ENCODE measurements at places on chromosomes 6 and 20.

DNA sequence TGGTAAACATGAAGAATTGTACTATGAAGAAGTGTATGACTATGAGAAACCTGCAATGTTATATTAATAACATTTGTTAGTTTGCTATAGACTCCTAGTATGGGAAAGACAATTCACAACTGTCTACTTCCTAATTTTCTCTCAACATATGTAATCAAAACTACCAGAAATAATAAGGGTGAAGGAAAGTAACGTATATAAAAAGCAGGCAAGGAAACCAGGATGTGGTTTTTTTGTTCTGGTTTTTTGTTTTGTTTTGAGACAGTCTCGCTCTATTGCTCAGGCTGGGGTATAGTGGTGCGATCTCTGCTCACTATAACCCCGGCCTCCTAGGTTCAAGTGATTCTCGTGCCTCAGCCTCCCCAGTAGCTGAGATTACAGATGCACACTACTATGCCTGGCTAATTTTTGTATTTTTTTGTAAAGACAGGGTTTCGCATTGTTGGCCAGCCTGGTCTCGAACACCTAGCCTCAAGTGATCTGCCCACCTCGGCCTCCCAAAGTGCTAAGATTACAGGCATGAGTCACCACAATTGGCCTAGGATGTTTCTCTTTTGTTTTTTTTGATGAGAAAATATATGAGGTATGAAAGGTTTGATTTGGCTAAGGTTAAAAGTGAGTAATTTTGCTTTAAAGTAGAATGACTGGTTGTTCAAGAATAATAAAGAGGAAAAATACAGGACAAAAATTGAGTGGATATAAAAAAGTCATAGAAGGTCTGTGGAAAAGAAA is 83.1 kb downstream of the PTCHD4 start:
- no peak for DNase-seq

- no peak for DNase-seq
These were observed 42.7 kb downstream of the ADGRF5 start for GRCh38 chr6:46879003-46879402.

- DNase-seq = no peak
These were observed 38.3 kb downstream of the SIRPA start for GRCh38 chr20:1933465-1933870.

DNA sequence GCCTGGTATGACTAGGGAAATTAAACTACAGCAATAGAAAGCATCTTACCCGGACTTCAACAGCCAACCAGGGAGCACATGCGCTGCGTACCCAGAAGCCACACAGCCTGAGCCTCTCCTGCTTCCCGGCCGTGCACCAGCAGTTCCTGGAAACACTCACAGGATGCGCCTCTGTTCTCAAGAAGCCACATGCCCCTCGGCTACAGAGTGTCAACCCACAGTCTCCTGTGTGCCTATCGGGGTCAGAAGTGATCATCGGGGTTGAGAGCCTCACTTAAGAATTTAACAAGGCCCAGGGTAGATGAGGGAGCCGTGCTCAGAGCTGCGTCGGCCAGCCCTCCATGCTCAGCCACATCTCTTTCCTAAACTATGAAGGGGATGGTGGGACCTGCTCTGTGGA is 147.2 kb upstream of the GGTLC1 start:
- DNase-seq = no peak

DNA sequence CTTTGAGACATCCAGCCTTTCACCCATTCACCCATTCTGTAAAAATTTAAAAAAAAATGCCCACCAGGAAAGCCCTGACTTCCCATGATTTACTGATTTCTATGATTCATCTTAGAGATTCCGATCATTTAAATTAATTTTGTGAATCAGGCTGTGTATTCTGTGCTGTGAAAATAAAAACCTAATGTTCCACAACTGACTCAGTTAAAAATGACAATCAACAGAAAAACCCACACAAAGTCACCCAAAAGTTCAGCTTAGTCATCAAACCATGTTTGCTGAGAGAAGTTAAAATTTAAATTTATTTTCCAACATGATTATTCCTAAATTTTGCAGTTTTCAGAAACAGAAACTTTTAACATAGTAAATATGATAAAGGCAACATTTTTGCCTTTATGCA is 509.9 kb downstream of the TENT5A start:
- no peak for DNase-seq
